Suppressor macrophage treated with lipopolysaccharide for 4 hours (primary cell): ENCODE measurements at places on chromosomes 6 and 20.
A peak's percentile ranks its signal among the peaks of the same experiment; 100 is the strongest.

- no peak for DNase-seq
Observed at GRCh38 chr6:167668019-167668753, 158.5 kb upstream of the AFDN start.

GRCh38 chr6:110181131-110182030 is 1.2 kb downstream of the CDC40 start:
- peak; percentile 83 for DNase-seq

- no peak for DNase-seq
Observed at GRCh38 chr6:27667657-27668441, 194.9 kb upstream of the ZNF184 start.

DNA sequence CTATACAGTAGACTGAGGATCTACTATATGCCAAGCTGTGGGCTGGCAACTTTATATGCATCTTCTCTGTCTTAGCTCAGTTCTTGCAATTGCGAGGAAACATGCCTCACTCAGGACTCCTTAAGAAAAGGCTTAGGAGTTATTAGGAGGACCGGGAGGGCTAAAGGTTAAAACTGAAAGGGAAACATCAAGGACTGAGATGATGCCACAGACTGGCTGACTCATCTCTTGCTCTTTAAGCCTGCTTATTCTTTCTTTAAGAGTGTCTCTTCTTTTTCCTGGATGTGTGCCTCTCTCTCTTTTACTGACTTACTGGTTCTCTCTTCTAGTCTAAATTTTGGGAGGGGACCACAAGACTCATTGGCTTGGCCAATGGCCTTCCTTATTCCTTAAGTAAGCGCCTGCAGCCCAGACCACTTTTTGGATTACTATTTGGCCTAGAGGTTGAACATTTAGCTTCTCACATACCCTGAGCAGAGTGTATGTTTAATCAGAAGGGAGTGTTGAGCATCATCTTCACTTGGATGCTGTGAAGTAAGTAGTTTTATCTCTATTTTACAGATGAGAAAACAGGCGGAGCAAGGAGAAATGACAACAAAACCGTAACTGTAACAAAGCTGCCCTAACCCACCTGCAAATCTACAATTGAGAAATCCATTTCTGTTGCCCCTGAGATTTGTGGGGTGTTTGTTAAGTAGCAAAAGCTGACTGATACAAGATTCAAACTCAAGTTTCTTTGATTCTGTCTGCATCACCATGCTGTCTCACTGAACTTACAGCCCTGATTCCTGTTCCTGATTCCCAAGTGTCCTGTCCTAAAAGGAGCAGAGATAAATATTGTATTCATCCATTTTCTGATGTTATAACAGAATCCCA is 7.2 kb upstream of the SDC4 start:
- peak; percentile 82 for DNase-seq
